Urothelium cell line (cell line): ENCODE measurements at places on chromosomes 2 and 18.

DNA sequence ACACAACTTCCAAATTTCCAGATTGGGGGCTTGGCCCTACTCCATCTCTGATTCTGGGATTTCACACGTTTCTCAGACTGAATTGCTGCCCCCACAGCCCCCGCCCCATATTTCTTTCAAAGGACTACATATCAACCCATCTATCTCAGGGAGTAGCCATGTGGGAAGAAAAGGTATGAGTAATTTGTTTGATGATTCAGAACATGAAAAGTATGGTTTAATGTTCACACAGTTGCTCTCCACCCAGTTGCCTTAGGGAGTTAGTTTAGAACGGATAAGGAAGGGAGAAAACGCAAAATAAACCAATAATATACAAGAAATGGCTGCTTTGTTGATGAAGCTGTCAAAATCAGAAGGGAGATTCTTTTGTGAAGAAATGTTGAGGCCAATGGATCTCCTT lies 145.1 kb downstream of the PIEZO2 start:
- no peak for DNase-seq

DNA sequence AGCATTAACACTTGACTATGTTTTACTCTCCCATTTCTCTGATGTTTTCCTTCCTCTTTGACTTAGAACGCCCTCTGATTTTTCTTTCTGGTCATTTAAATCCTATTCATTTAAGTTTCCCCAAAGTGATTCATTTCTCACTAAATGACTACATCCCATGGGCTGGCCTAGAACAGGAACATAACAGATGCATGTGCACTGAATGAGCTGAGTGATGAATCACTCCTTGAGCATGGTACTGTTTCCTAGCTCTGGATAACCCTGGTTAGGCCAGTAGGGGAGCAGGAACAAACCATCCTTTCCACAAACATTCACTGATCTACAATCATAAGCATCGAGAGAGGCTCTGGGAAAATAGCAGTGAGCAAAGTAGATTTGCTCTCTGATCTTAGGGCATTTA lies 221.9 kb upstream of the SETBP1 start:
- DNase-seq: peak; percentile 14

GRCh38 chr2:234874347-234875046 lies 77.3 kb upstream of the SH3BP4 start:
- no peak for DNase-seq

GRCh38 chr2:221541131-221541735 lies 30.9 kb downstream of the EPHA4 start:
- no peak for DNase-seq

GRCh38 chr2:8589721-8590120 lies 92.1 kb upstream of the ID2 start:
- no peak for DNase-seq

- peak; percentile 53 for DNase-seq
Observed at GRCh38 chr2:134718817-134719814, at the start of gene TMEM163. Gene TMEM163 (minus strand): TSS chr2:134719000.

DNA sequence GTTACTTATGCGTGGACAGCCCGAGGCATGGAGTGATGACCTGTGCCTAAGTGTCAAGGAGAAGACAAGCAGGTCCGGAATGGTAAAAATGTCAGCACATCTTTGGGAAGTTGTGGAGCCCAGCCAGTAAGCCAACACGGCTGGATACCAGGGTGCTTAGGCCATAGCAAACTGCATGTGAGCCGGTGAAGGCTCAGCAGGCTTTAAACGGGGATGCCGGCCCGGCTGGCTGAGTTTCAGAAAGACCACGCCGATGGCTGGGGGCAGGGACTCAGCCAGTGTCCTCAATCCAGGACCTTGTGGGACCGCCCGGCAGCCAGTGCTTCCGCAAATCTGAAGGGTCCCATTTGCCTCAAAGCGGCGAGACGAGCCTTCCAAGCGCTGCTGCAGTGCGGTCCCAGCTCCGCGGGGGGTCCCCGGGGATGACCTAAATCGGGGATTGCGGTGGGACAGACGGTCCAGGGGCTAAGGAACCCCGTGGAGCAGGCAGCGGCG lies 946 bp upstream of the AGAP1 start:
- DNase-seq: no peak

DNA sequence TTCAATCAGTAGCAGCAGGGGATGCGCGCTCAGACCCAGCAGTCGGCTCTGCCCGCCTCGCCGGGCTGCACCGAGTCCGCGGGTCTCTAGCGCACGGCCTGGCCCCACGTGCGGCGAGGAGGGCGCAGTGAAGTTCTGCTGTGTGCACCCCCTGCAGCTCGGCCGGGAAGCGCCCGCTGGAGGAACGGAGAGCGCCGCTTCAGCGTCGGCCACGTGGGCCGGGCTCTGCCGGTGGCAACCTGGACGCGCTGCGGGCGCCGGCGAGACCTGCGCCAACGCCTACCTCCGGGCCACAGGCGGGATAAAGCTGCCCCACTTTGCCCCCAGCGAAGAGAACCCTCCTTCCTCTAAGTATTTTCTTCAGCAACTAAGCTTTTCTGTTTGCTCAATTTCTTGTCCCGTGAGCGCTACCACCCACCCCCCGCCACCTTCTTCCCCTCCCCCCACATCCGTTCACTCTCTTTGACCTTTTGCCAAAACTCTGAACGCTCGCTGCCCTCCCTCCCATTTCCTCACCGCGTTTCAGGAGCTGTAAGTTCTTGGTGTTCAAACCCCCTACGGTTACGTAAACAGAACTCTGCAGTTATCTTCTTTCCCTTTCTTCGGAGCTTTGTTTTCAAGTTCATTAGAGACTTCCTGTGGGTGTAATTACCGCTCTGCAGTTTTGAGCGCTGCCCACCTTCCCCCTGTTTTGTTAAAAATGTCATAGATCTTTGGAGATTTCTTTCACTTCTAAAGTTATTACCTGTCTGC lies 42.6 kb upstream of the EDAR start:
- DNase-seq: peak; percentile 52

- DNase-seq: no peak
Observed at GRCh38 chr2:182971820-182972547, 66.3 kb downstream of the NCKAP1 start.

DNA sequence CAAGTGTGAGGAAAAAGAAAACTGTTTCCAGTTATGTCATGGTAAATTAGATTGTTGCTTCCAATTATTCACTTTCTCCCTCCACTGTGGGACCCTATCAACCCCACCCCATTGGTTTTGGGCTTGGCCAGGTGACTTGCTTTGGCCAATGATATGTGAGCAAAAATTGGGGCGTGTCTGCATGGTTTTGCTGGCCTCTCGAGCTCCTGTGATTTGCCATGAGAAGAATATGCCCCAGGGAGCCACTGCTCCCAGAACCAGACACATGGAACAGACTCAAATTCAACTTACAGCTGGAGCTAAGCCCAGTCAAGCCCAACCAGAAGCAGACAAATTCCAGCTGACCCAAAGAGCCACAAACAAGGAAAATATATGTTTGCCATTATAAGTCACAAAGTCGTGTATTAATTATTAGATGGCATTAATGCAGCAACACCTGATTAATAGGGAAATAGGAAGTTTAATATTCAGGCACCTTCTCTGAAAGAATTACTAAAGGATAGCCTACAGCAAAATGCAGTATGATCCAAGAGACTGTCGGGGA lies 248.9 kb downstream of the ANAPC1 start:
- no peak for DNase-seq

- DNase-seq: no peak
Observed at GRCh38 chr2:212536817-212537725, 1.5 kb downstream of the ERBB4 start.

- no peak for DNase-seq
Observed at GRCh38 chr2:127074358-127074757, 32.6 kb downstream of the BIN1 start.

DNA sequence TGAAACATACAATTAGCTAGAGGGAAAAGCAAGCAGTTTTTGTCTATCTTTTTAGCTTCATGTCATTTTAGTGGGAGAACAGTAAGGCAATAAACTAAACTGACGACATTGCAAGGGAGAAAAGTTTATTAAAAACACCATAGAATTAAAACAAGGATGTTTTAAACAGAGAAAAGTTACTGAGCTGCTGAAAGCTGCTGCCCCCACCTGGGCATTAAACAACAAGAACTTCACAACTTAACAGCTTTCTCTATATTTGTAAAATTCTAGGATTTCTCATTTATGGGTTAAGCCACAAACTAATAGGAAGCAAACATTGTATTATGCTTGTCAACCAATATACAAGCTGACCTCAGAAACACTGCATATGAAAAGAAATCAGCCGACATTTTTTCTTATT lies 289.2 kb downstream of the ERBB4 start:
- no peak for DNase-seq

DNA sequence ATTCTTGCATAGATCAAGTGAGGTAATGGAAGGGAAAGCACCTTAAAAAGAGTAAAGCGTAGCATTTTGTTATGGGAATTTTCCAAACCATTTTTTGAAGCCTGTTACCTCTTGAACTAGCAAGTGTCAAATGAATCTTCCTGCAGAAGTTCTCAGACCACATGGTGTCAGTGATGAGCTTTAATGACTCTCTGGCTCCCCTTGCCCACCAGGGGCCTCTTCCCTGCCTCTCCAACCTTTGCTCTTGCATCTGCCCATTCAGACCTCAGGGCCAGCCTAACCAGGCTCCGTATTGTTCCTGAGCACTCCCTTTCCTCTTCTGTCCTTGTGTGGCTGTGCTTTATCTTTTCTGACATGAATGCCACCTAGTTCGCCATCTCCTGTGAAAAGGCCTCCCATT lies 155.9 kb downstream of the DIS3L2 start:
- no peak for DNase-seq

GRCh38 chr2:21655136-21655535 lies 531.4 kb downstream of the TDRD15 start:
- DNase-seq: no peak

GRCh38 chr2:173048897-173049661 lies 26.6 kb upstream of the MAP3K20 start:
- DNase-seq: peak; percentile 79

DNA sequence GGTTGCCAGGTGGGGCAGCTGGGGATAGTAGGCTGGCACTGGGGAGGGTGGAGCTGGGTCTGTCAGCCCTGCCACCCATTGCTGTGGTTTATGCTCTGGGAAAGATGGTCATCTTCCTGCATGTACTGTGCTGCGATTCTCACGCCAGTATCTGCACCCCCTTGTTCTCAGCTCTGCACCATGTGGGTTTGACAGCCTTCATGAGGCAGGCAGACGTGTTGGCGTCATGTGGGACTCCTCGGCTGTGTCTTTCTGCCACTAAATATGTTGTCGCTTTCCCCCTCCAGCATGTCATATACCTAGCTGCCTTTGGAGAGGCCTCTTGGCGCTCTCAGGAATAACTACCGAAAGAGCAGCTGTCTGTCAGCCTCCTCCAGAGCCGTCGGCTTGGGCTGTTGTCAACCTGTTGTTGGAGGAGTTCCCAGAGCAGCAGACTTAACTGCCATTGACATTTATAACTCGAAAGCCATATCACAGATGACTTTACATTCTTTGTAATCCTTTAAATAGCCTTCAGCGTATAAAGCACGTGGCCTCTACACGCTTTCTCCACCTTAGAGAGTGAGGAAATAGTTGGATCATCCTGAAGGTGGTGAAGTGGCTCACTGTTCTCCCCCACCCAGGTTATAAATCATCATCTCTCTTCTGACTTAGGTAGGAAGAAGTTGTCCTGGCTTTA lies 80.4 kb upstream of the MGAT5 start:
- no peak for DNase-seq

GRCh38 chr2:69020496-69021426 lies 7.8 kb downstream of the ANTXR1 start:
- DNase-seq: no peak

DNA sequence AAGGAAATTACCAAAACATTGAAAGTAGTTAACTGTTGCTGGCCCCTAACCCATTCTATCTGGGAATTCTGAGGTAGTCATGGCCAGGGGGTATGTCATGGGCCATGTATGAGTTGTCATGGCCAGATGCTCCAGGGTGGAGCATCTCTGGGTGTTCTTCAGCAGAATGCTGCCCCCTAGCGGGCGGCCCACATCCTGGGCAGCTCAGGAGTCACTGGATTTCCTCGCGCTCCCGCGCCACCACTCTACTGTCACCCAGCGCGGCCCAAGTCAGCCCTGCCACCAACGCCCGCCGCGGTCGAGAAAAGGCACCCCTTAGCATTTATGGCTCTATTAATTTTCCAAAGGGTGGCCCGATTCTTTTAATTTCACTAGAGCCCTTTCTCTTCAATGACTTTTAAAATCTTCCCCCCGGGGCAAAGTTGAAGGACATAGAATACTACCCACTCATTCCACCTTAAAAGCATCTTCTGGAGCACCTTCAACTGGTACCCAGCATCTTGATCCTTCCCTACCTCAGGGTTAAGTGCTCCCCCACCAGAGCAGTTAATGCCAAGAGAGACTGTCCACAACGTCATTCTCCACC lies 41.6 kb downstream of the PKDCC start:
- peak; percentile 90 for DNase-seq

- DNase-seq: no peak
Observed at GRCh38 chr2:20803226-20803682, 19.6 kb downstream of the LDAH start.

DNA sequence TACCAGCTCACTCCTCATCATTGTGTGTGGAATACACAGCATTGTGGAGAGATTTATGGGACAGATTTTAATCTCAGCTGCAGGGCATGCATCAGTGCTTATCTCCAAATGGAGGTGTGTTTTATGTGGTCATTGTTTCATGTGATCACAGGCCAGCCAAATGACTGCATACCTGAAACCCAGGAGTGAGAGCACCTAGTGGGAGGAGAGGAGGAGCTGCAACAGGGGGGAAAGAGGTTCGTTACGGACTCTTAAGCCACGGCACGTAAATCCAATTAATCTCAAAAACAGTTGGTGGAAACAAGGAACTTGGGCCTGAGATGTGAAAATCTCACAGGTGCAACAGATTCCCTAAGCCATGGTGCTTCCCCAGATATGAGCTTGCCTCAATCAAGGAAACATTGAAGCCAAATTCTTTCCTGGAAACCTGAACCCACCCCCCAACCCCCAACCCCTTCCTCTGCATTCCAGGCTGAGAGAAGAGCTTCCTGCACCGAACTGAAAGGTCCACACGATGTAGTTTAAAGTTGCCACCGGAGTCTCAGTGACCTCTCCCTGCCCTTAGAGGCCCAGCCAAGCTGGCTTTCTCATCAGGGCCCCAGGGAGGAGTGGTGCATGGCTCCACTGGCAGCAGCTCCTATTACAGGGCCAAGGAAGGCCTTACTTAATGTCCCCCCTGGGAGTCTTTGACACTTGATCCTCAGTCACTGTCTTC lies 167.4 kb downstream of the C1D start:
- no peak for DNase-seq

DNA sequence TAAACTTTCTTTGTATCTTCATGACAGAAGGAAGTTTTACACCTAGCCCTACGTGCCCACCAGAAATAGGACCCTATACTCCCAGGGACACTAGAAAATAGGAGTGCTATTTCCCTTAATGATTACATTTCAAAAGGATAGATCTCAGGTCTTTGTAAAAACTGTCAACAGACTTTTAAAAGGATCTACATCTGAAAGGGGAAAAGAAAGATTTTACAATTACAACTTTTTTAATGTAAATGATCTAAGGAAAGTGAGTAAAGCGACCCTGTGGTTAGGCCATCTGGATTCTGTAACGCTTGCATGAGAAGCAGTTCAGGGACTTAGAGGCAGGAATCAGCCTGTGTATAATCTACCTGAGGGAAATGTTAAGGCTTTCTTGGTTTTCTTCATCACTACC lies 431.8 kb upstream of the MC4R start:
- no peak for DNase-seq

GRCh38 chr2:55031505-55031904 lies 18.7 kb downstream of the RTN4 start:
- no peak for DNase-seq

- DNase-seq: no peak
Observed at GRCh38 chr18:7805096-7805495, 238.0 kb downstream of the PTPRM start.

GRCh38 chr2:68832233-68832869 lies 38.8 kb downstream of the BMP10 start:
- DNase-seq: peak; percentile 75

GRCh38 chr2:159155791-159156190 lies 130.7 kb downstream of the WDSUB1 start:
- DNase-seq: no peak
